ENCODE measurements at places on chromosomes 3 and 15.

DNA sequence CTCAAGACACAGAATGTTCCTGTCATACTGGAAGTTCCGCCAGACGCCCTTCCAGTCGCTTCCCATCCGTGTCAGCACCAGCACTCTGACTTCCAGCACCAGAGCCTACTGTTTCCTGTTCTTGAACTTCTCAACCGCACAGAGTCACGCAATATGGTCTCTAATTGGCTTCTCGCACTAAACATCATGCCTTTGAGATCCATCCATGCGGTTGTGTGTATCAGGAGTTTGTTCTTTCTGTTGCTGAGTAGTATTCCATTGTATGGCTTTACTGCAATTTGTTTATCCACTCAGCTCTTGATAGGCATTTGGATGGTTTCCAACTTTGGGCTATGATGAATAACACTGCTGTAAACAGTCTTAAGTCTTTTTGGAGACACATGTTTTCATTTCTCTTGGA is 112.1 kb downstream of the LRRK1 start:
- no peak for DNase-seq

- DNase-seq = no peak
Measured at GRCh38 chr3:178270838-178271237, 265.4 kb upstream of the KCNMB2 start.

- no peak for DNase-seq
Measured at GRCh38 chr3:14455571-14456317, 53.3 kb downstream of the SLC6A6 start.

DNA sequence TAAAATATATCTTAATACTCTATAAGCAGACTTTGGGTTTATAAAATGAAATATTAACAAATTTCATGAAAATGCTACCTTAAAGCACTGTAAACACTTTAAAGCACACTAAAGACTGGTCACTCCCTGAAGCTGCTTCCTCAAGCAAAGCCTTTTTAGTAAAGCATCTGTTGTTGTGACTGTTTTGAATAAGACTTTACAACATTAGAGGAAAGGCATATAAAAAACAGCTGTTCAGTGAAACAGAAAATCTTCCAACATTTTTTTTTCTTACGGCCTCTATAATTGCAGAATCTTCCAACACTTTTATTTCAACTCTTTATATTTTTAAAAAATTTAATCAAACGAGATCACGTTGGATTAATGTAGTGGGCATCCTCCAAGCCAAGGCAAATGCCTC is 48.1 kb downstream of the GRK7 start:
- DNase-seq = no peak

DNA sequence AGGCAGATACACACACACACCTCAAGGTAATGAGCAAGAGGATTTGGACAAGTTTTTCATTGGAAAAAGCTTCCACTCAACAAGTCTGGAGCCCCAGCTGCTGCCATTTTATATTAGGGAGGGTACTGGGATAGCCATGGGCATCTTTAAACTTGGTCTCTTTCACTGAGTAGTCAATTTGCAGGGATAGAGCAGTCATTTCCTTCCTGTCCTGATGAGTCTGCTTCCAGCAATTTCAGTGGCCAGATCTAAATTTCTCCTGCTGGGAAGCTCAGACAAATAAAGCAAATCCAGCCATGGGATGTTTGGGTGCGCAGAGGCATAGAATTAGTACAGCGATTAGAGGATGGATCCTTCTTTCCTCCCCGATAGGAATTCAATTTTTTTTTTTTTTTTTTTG is 874 bp upstream of the ERC2 start:
- peak; percentile 9 for DNase-seq

- no peak for DNase-seq
Measured at GRCh38 chr3:189303584-189303983, 131.8 kb downstream of the TPRG1 start.
